ENCODE measurements at places on chromosomes 2 and 18.

DNA sequence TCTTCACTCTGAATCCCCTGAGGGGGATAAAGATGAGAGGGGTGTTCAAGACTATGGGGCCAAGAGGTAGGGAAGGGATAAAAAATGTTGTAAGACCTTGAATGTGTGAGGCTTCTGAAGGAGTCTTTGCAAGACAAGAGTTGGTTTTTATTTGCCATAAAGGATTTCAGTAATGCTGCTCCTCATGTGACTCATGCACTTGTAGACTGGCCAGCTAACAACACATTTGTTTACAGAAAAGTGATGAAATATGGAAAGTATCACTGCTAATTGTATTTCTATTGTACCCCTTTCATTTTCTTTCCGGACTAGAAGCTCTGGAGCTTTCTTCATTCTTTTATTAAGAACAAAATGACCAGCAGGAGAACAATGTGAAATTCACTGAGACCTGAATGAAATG lies 782.1 kb downstream of the EPHA4 start:
- no peak for DNase-seq

- DNase-seq: no peak
These were observed 7.0 kb downstream of the ASTL start for GRCh38 chr2:96131152-96131812.

DNA sequence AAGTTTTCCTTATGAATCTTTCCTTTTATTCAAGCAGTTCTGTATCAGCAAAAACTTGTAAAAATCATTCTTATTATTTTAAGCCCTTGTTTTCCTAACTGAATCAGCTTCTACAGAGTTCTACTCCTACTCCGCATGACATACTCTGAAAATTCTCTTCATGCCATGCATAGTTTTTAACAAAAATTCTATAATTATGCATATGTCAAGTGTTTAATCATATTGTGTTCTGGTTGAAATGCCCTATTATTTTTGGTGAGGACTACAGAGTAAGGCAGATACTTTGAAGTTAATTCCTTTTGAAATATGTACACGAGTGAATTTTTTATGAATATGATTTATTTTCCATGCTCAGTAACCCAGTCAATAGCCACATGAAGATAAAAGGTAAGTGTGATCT lies 28.8 kb downstream of the ANKRD30B start:
- DNase-seq: no peak

- DNase-seq: no peak
These were observed 136.5 kb downstream of the ZNF236 start for GRCh38 chr18:76958692-76959341.

GRCh38 chr2:202121532-202122162 lies 48.6 kb downstream of the KIAA2012 start:
- DNase-seq: no peak

- DNase-seq: no peak
These were observed 17.9 kb upstream of the AOX1 start for GRCh38 chr2:200567932-200568331.

DNA sequence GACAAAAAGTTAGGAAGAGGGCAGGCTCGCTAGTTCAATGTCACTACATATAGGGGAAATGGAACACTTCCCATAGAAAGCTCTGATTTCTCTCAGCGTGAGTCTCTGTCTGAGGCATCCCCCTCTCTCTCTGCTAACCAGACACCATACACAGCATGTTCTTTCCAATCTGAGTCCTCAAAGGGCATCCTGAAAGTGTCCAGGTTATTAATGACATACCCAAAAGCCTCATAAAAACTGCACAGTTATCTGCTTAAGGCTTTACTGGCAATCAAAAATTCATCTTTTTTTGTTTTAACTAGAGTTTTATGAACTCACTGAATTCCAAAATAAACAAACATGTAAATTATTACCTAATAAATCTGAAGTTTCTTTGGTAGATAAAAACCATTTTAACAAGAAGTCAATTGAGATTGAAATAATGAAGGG lies 137.4 kb downstream of the AFF3 start:
- no peak for DNase-seq

- no peak for DNase-seq
These were observed 333.8 kb upstream of the TNP1 start for GRCh38 chr2:217193431-217194340.

DNA sequence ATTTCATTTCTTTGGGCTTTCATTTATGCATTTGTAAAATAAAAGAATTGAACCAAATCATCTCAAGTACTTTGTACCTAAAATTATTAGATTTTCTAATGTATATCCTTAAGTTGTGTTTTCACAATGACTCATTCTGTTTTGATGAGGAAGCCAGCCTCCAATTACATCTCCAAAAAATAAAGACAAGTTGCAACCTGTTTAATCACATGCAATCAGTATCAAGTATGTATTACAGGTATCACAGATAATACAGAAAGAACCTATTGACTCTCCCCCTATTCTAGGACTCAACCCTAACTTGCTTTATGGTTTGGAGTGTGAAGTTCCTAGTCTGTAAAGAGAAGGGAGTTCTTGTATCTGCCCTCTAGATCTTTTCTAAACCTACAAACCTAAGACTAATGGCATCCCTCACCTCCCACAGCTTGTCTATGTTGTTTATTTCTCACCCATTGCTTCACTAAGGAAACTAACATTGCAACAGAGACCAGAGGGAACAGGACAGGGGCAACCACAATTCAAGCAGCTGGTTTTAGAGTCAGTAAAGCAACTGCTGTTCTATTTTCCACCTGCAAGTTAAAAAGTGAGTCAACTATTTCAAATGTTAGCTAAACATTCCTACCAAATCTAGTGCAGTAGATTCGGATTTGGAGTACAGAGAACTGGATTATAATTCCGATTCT lies 141.1 kb upstream of the ETAA1 start:
- no peak for DNase-seq

DNA sequence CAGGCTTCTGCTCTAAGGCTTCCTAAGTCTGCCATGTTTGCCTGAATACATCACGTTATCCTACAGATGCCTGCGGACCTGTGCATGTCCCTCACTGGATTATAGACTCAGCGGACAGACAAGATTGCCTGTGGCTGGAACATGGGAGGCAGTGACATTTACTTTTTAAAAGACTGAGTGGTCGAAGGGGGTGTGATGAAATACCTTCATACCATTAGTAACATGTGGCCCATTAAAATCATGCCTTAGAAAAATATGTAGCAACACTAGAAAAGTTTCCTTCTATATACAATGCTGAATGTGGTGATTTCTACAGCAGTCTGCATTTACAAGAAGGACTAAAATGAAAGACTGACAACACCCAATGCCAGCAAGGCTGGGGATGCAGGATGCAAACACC lies 154.4 kb downstream of the ASB1 start:
- DNase-seq: no peak

Data from naive B cell (primary cell).